ENCODE measurements at places on chromosomes 6 and 20. TPM values are rescaled to one million over a fixed set of nuclear protein-coding genes. Genes with fewer than 3 reads are reported as not detected.

The CYP24A1 gene
- not detected for total RNA-seq

The ADGRF4 gene
- 2.0 TPM for total RNA-seq

The TINAG gene
- total RNA-seq: 41.6 TPM

The TREM1 gene
- total RNA-seq: 0.24 TPM

The LY6G5B gene
- total RNA-seq: 8.7 TPM

The PRR18 gene
- total RNA-seq: not detected

The PLG gene
- not detected for total RNA-seq

The CST5 gene
- total RNA-seq: not detected

The TXNDC5 gene
- total RNA-seq: 128 TPM

The RAET1E gene
- total RNA-seq: 0.61 TPM

The CALHM4 gene
- not detected for total RNA-seq

The BTN1A1 gene
- total RNA-seq: not detected

The ZNF334 gene
- 8.5 TPM for total RNA-seq

The TMEM74B gene
- total RNA-seq: 2.2 TPM

The ZKSCAN4 gene
- 6.0 TPM for total RNA-seq

The BPI gene
- total RNA-seq: not detected
